ENCODE measurements at places on chromosomes 5 and 9.

DNA sequence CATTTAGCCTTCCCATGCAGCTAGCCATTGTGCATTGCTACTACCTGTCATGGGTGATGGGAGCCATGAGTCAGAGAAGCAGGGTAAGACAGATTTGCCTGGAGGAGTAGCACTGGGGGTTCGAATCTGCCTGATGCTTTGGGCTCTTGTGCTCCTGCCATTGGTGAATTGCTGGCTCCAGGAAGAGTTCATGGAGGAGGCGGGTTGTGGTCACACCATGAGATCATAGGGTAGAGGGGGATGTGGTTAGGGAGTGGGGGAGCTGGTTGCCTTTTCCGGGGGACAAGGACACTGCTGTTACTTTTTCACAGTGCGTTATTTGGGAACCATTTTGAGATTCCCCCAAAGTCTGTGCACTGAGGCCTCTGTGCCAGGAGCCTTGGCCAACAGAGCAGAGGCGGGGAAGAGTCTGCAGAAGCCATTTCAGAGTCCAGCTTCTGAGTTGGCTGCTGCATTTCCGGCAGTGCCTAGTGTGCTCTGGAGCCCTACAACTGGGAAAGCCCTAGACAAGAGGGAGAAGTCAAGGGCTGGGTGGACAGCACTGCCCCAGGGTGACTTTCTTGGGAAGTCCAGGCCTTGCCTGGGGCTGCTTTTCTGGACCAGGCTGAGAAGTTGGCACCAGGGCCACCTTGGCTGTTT, 6.2 kb downstream of the ANGPTL2 start:
- no peak for DNase-seq

- no peak for DNase-seq
Observed at GRCh38 chr5:76401801-76402250, 1.3 kb upstream of the IQGAP2 start.

DNA sequence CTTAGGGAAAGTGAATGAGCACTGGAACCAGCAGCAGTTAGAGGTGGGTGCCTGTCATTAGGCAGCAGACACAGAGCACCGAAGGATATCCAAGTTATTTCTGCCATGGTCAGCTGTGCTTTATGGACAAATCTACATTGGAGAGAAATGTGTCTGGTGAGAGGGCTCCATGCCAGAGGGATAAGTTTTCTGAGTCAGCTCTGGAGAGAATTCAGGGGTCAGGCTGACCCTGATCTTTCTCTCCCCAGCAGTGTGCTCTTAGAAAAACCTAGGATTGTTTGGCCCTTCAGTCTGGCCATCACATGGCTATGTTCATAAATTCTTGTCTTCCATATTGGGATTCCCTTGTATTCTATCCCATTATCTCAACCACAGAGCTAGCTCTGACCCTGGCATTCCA, 8.9 kb upstream of the IL17B start:
- no peak for DNase-seq

DNA sequence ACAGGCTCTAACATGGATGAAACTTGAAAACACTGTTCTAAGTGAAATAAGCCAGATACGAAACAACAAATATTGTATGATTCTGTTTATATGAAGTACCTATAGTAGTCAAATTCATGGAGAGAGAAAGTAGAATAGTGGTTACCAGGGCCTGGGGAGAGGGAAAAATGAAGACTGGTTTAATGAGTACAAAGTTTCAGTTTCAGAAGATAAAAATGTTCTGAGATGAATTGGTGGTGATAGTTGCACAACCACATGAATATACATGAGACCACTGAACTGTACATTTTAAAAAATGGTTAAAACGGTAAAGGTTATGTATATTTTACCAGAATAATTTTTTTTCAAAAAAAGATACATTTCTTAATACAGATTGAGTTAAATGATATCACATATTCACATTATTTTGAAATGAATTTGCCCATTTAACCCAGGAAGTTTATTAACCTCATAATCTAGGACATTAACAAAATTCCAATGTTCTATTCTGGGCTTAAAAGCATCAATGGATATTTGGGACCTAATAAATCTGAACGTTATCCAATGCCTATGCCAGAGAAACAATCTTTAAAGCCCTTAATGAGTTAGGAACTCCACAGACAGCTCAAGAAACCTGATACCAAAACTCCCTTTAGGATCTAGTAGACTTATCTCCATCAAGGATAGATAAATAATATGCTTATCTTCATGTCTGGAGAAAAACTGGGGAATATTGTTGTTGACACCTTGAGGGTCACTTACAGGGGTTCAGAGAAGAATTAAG, 521.3 kb downstream of the EFNA5 start:
- no peak for DNase-seq

GRCh38 chr9:120619751-120620655, 40.0 kb upstream of the CDK5RAP2 start:
- DNase-seq: peak; percentile 50

GRCh38 chr5:94793816-94794198, 175.3 kb downstream of the SLF1 start:
- no peak for DNase-seq

Data from stimulated activated CD4-positive, alpha-beta T cell treated with anti-CD3 and anti-CD28 coated beads, Interleukin-2, amount 100 ng/mL, for 48 hours (primary cell).